ENCODE measurements at places on chromosomes 1 and 21.

GRCh38 chr1:107149946-107150345 lies 9.1 kb downstream of the NTNG1 start:
- no peak for DNase-seq

GRCh38 chr1:3036447-3037280 lies 15.4 kb downstream of the ACTRT2 start:
- DNase-seq, result no peak

- no peak for DNase-seq
Observed at GRCh38 chr1:15546641-15547040, 20.0 kb downstream of the DNAJC16 start.

GRCh38 chr1:237590386-237590785 lies 300.3 kb downstream of the ZP4 start:
- no peak for DNase-seq

DNA sequence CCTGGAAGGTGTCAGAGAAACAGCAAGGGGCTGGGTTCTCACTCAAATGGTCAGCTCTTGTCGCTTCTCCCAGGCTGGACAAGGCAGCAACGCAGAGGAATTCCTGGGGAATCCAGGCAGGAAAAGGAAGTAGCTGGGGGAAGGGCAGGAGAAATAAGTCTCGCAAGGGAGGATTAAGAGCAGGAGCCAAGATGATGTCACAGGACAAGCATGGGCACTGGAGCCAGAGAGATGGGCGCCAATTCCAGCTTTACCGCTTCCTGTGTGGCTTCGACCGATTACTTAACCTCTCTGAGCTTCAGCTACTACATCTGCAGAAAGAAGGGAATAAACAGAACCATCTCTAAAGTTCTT lies 70.5 kb downstream of the SSBP3 start:
- no peak for DNase-seq

- DNase-seq, result no peak
Observed at GRCh38 chr1:45870500-45870899, 67.1 kb downstream of the MAST2 start.

DNA sequence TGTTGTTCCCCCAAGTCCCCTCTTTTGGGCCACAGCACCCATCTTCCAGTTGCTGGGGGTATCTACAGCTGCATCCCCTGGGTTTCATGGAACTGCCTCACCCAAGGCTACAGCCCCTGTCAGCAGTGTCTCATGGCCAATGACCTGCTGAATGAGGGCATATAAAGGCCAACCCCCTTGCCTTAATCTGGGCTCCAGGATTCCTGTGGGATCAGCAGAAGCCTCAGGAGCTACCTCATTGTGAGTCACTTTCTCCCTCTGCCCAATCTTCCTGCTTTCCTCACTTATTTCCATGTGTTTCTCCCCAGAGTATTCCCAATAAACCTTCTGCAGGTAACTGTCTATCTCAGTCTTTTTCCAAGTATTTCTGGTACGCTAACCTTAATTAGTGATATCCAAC lies 37.3 kb upstream of the SYT14 start:
- DNase-seq, result no peak

- no peak for DNase-seq
Observed at GRCh38 chr1:25640646-25641328, 24.2 kb downstream of the MAN1C1 start.

DNA sequence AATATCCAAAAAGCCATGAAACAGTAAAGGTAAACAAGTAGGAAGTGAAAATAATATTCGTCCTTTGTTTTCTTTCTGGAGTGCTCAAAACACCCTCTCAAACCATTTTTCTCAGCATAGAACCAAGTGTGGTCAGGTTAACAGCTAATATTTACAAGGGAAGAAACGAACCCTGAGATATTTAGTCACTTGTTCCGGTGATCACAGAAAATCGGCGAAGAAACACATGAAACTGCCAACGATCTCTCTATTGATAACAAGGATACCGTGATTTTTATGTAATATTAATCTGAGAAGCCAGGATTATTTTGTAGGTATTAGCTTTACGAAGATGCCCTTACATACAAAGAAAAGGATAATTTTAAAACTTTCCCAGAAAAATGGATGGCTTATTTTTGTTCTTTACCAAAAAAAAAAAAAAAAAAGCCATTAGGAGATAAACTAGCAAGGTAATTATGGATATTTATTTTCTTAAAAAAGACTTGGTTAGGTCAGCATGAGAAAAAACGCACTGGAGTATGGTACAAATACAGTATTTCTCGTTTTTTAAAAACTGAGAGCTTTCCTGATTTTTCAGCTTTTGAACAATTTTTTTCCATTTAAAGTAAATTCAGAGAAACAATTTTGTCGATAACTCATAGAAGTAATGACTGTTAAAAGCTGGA lies 107.3 kb upstream of the HNRNPU start:
- DNase-seq, result no peak

GRCh38 chr1:188794969-188795368 lies 1682.7 kb downstream of the BRINP3 start:
- no peak for DNase-seq

DNA sequence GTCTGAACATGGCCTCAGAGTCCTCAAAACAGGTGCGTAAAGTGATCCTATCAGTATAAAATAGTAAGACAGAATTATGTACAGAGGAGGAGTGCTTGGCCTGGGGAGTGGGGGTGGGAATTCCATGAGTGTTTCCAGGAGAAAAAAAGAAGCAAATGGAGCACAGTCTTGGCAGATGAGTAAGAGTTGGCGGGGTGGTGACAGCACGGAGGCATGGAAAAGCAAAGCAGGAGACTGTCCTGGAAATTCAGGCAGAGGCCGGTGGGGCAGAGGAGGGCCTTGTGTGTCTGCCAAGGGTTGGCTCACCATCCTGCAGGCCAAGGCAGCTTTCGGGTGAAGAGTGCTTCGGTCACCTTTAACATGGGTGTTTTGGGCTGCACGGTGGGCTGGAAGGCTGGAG lies 63.4 kb downstream of the OPTC start:
- DNase-seq, result no peak

DNA sequence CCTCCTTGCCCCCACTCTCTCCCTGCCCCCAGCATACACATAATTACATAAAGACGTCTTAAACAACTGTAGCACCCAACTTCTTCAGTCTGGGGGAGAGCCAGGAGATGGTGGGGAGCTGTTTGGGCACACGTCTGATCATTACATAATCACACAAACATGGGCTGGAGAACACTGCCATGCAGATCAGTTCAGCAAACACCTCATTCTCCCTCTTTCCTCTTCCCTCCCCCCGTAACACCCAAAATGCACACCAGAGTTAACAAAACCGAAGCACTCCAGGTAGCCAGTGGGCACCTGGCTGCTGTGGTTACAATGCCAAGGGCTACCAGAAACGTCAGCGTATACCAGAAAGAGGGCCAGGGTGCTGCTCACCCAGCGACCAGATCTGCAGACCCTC lies 1.6 kb downstream of the HIVEP3 start:
- DNase-seq, result no peak

DNA sequence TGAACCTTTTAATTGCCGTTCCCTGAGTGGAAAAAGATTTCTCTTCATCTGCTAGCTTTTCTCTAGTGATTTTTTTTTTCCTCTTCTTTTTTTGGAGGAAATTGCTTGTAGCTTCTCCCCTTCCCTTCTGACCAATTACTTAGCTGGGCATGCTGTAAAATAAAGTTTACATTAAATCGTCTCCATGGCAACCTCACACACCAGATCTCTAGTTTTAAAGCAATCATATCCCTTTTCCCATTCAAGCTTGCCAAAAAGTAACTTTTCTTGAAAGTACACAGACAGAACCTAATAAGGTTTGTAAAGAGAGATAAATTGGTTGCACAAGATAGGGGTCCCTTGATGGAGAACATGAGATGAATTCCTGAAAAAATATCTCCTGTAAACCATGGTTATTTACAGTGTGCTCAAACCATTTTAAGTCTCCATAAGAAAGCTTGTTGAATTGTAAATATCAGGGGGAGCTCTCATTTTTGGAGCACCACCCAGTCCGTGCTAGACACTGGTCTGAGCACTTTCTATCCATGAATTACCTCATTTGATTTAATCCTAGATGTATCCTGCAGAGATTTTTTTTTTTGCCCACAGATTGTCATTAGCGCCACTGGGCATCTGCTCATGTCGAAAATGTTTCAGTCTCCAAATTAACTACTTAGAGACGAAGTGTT lies 32.6 kb upstream of the HTR1D start:
- DNase-seq, result no peak

DNA sequence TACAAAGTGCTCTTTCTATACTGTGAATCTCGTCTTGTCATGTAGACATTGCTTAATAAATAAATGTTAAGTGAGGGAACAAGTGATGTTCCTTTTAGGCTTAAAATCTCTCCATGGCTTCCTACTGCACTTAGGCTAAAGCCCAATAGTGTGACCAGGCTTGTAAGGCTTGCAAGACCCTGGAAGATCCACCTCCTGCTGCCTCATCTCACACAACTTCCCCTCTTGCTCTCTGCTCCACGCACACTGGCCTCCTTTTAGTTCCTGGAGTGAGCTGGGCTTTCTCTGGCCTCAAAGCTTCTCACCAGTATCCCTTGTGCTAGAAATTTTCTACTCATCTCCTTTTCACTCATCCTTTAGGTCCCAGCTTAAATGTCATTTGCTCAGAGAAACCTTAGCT lies 41.5 kb upstream of the DIPK1A start:
- no peak for DNase-seq

DNA sequence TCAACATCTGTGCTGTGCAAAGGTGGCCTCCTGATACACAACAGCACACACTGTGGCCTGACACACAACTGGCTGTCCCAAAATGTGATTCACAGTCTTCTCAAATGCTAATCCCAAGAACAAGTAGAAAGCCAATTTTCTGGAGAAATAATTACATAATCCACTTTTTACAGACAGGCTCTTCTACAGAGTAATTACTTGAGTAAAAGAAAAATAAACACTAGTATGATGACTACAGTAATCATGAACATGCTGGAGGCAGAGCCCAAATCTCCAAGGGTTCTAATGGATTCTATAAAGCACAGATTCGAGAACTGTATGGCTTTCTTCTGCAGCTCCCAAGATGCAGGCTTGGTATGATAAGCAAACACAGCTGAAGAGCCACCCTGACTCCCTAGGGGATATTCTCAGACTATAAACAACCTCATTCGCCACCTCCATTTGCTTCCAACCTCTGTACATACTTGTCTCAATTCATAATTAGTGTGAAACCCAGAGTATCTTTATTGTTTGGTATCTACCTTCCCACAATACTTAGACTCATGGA lies 81.9 kb downstream of the SIPA1L2 start:
- DNase-seq, result no peak

- DNase-seq, result no peak
Observed at GRCh38 chr1:182205351-182206022, 144.0 kb upstream of the ZNF648 start.

DNA sequence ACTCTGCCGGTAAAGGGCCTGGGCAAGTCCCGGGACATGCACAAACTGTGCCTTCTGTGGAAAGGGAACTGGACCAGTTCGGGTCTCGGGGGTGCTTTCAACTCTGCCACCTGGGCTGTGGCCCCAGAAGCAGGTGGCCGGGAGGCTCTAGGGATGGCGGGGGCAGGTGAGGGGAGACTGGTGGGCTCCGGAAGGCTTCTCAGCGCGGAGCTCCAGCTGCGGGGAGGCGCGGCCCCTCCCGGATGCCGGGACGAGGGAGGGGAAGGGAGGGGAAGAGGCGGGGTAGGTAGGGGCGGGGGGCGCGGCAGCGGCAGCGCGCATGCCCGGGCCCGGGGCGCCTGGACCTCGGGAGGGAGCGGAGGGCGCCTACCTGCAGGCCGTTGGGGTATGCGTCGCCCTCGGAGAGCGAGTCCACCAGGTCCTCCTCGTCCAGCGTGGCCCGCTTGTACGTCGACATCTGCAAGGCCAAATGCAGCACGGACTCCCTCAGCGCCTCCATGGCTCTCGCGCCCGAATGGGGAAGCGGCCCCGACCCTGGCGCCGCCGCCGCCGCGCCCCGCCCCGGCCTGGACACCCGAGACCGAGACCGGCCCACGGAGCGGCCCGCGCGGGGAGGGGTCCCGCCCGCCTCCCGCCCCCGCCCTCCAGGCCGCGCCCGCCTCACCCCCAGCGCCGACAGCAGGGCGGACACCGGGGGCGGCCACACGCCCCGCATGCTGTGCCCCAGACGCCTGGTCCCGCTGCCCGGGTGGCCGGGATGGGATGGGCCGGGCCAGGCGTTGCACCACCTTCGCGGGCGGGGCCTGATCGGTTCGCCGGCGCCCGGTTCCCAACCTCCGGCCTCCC lies at the start of gene ECE1:
ECE1 (minus strand) TSS at position 764 of the 846 bp plus-strand sequence; CDS start at position 715, 49 bp downstream.
- no peak for DNase-seq

- no peak for DNase-seq
Observed at GRCh38 chr1:112990271-112990670, 34.3 kb upstream of the SLC16A1 start.

GRCh38 chr1:33295023-33295422 lies 25.9 kb downstream of the A3GALT2 start:
- no peak for DNase-seq

DNA sequence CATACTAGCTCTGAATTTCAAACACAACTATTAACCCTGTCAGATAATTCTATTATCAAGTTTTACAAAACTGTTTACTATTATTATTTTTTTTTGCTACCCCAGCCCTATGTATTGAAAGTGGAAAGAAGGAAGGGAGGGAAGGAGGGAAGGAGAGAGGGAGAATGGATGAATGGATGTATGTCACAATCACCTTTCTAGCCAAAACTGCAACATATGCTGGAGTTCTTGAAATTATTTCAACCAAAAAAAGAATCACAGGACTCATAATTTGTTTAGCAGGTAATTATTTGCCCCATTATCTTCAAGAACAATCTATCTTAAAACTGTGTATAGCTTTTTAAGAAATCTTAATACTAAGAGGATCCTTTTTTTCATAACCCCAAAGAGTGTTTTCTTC lies 5.4 kb downstream of the NRIP1 start:
- no peak for DNase-seq

DNA sequence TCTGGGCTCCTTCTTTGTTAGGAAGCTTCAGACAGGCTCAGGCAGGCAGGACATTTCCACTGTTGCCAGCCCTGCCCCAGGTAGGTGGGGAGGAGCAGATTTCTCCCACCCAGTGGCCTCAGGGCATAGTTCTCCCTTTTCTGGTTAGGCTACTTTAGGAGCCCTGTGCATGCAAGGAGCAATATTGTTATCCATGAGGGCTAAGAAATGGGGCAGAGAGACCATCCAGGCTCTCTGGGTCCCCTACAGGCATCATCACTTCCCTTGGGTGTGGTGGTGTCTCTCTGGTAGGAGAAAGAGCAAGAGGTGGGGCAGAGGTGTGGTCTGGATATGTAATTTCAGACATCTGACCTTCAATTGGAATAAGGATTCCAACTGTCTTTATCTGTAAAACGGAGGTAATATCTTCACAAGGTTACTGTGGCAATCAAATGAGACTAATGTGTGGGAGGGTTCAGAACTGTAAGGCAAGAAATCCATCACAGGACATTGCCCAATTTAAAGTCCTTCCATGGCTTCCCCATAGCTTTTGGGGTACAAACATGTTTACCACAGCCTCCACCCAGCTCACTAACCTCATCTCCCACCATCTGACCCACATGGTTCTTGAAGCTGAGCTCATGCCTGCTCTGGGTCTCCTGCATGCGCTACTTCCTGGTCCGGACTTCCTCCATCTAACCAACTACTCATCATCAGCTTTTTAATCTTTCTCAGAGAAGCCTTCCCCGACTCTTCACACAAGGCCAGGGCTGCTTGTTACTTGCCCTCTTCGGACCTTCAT lies 26.1 kb downstream of the PCAT6 start:
- no peak for DNase-seq

- DNase-seq, result no peak
Observed at GRCh38 chr1:226001963-226002666, 3.0 kb upstream of the SDE2 start.

- no peak for DNase-seq
Observed at GRCh38 chr21:45001134-45002095, 61.6 kb downstream of the SLX9 start.

- DNase-seq, result no peak
Observed at GRCh38 chr1:218669431-218669830, 324.3 kb downstream of the TGFB2 start.
